ENCODE measurements at places on chromosomes 3 and 15.

GRCh38 chr3:179318876-179319275, 4.0 kb upstream of the ZNF639 start:
- no peak for DNase-seq

GRCh38 chr3:116141724-116142123, 303.6 kb downstream of the LSAMP start:
- DNase-seq: no peak

- no peak for DNase-seq
These were observed 43.1 kb upstream of the ADPGK start for GRCh38 chr15:72826611-72827010.

DNA sequence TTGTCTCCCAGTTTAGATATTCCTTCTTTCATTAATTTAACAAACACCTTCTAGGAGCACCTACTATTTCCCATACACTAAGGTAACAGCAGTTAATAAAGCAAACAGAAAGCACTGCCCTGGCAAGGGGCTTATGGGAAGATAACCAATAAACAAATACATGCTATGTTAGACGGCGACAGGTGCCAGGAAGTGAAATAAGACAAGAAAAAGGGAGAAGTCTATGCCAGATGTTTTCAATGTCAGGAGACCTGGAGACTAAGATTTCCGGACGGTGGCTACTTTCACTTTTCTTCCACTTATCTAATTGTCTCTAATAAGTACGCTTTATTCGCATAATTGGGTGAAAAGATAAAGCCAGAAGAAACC, 32.5 kb upstream of the ZNF445 start:
- DNase-seq: no peak

DNA sequence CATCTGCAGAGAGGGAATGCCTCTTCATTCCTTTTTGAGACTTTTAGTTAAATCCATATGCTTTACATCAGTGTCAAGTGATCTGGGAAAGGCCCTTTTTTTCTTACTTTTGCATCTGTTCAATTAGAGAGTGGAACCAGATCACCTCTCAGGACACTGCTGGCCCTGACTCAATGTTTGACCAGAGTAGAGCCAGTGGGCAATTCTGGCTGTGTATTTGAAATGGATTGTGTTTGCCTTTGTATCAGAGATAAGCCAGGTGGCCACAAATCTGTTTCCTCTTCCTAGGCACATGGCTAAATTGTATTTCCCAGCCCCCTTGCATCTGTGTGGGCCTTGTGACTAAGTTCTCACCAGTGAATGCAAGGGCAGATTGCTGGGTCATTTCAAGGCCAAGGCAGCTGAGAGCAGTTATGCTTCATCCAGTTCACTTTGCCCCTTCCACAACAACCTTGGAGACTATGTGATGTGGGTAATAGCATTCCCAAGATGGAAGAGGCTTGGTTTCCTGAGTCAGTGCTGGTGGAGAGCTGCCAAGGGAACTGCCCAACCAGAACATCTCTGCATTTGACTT, 75.6 kb upstream of the CACNA2D3 start:
- no peak for DNase-seq

DNA sequence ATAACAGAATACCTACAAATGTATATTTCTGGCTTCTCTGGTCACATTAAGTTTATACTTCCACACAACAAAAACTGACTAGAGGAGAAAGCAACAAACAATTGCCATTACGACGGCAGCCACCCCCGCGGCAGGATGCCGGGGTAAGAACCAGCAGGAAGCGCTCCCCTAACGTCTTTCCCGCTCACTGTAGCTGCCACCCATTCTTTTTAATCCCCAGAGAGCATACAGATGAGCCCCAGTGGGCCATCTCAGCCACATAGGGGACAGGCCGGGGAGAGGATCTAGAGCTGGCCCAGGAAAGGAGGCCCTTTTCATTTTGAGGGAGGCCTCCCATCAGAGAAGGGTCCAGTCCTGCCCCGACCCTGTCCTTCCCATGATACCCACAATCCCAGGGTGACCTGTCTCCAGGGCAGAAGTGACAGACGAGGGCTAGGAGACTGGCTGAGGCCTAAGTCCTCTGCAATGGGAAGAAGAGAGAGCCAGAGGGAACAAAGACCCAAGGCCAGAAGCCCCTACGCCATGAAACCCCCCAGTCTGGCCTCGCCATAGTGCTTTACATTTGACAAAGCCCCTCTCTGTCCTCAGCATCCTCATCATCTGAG, 3.6 kb upstream of the CALML4 start:
- DNase-seq: no peak

- DNase-seq: no peak
These were observed 258.3 kb upstream of the ZPLD1 start for GRCh38 chr3:102176333-102177050.

GRCh38 chr15:61130950-61131942, 97.9 kb downstream of the RORA start:
- no peak for DNase-seq

GRCh38 chr3:115428841-115429240, 194.5 kb upstream of the GAP43 start:
- no peak for DNase-seq

Data from KG1 (cell line).